ENCODE measurements at places on chromosomes 5 and 9.

DNA sequence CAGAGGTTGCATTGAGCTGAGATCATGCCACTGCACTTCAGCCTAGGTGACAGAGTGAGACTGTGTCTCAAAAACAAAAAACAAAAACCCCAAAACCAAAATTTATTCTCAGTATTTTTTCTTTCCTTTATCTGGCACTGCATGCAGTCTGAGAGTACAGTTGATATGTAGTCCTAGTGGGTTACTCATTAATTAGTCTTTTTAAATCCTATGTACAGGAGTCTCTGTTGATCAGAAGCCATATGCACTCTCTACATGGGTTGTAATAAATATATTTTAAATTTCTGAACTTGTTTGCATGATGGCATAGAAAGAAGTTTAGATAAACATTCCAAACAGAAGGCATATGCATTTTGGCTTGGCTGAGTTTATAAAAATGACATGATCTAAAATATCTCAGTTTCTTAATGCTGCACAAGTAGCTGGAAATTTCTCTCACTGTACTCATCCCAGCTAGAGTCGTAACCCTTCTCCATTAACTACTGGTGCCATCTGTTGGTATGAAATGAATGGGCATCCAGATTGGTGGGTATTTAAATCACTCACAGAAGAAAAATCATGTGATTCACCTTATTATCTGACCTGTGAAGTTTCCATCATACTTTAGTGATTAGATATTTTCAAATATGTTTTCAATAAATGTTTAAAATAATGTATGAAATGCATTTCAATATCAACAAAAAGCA, 284.8 kb downstream of the CTNND2 start:
- no peak for DNase-seq

GRCh38 chr5:180684623-180685161, 35.3 kb upstream of the FLT4 start:
- no peak for DNase-seq

- no peak for DNase-seq
Measured at GRCh38 chr9:124358631-124359030, 56.6 kb downstream of the PSMB7 start.

DNA sequence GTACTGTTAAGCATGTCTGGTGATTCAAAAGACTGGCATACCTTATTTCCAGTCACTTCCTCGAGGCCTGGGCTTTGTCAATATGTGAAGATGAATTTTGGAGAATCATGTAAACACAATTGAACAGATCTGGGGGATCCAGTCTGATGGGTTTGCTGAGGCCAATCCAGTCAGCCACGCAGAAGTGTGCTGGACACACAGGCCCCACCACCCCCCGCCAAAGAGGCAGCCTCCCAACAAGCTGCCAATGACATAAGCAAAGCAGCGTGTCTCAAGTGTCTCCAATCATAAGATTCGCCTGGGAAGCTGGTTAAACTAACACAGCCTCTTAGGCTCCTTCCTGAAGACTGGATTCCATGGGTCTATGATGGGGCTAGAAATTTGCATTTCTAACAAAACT, 192.9 kb upstream of the KLF9 start:
- DNase-seq, result no peak

- no peak for DNase-seq
Measured at GRCh38 chr5:156949424-156949823, 13.6 kb downstream of the TIMD4 start.

DNA sequence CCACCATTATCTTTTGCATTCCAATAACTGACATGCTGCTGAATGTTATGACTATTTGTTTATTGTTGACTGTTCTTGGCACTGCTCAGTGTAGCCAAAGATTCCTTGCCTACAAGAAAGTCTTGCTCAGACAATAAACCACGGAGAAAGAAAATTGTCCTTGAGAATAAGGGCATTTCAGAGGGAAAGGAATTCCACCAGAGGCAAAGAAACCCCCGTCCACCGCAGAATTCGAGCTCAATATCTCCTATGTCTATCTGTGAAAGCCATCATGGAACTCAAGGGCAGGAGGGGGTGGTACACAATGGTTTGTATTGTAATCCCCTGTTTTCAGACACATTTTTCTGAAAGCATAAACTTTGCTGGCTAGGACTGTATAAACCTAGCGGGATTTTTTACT, 70.3 kb upstream of the ADAMTS16 start:
- DNase-seq, result no peak

- no peak for DNase-seq
Measured at GRCh38 chr5:168300326-168301182, 9.1 kb downstream of the WWC1 start.

Measured in fibroblast of skin of abdomen (primary cell).